ENCODE measurements at places on chromosomes 16 and 17. TPM values are rescaled to one million over a fixed set of nuclear protein-coding genes. Genes with fewer than 3 reads are reported as not detected.

DNA sequence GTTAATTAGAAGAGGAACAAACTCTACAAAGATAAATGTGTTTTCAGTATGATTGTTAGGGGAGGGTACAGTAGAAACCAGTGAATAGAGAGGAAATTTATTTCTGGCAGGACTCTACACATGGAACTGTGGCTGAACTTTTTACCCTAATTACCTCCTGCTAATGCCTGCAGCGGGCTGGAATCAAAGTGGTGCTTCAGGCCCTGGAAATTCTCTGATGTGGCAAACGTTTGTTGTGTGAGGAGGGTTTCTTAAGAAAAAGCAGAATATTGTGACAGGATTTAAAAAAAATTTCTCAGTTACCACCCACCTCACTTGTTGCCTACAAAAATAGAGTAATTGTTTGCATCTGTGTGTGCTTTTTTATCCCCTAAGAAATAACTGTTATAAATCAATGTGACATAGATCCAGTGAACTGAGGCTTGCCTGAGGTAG, 154.5 kb downstream of the BCAS3 start:
- no peaks in the 10 kb centered on the region for H3K4me1 ChIP-seq
- no peak overlapping the region for H3K4me3 ChIP-seq
- DNase-seq, result no peak

GRCh38 chr16:30867747-30868146, 26.1 kb downstream of the BCL7C start:
- DNase-seq, result no peak
- no peaks in the 10 kb centered on the region for H3K4me1 ChIP-seq
- peaks cover 27% of the 10 kb centered on the region for H3K27me3 ChIP-seq
- H3K4me3 ChIP-seq, result no peak overlapping the region

- H3K36me3 ChIP-seq, result no peaks in the 10 kb centered on the region
- no peak for DNase-seq
- H3K27me3 ChIP-seq, result no peaks in the 10 kb centered on the region
- H3K4me3 ChIP-seq, result no peak overlapping the region
- H3K4me1 ChIP-seq, result peaks cover 10% of the 10 kb centered on the region
Measured at GRCh38 chr17:17548044-17548443, 43.5 kb downstream of the PEMT start.

DNA sequence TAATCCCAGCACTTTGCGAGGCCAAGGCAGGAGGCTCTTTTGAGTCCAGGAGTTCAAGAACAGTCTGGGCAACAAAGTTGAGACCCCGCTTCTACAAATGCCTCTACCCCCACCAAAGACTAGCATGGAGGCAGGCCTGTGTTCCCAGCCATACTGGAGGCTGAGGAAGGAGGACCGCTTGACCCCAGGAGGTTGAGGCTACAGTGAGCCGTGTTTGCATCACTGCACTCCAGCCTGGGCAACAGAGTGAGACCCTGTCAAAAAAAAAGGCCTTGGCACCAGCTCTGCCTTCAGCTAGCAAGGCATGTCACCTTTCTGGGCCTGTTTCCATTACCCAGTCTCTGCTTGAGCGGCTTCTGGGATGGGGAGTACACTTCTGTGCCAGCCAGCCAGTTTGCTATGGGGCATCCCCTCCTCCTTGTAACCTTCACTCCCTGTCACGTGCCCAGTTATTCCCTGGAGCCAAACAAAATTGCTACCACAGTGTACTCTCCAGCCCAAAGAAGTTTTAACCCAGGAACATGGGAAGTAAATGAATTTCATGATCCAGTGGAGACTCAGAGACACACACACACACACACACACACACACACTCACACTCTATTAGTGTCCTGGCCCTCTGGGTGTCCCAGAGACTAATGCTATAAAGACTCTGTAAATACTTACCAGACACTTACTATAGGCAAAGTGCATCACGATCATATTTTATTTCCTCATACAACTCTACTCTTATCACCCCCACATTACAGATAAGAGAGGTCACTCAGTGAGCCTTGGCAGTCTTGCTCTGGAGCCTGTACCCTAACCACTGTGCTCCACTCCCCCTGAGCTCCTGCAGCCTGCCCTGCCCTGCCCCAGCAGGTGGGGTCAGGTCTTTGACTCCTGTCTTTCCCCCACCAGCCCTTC, 2.5 kb downstream of the CISD3 start:
- 0 out of 2 replicates have a peak overlapping the region, but pooled peaks have one; percentile 28 for H3K4me3 ChIP-seq
- no peak for DNase-seq
- no peak overlapping the region for H3K27ac ChIP-seq
- peaks cover 5% of the 10 kb centered on the region for H3K36me3 ChIP-seq
- H3K4me1 ChIP-seq, result peaks cover 40% of the 10 kb centered on the region

- H3K4me1 ChIP-seq, result no peaks in the 10 kb centered on the region
- H3K36me3 ChIP-seq, result no peaks in the 10 kb centered on the region
- no peak overlapping the region for H3K4me3 ChIP-seq
- H3K27ac ChIP-seq, result no peak overlapping the region
Measured at GRCh38 chr16:48824271-48824670, 214.3 kb upstream of the N4BP1 start.

GRCh38 chr17:6485646-6486412, 41.6 kb downstream of the PIMREG start:
- H3K4me1 ChIP-seq, result peaks cover 42% of the 10 kb centered on the region
- no peak for DNase-seq
- no peaks in the 10 kb centered on the region for H3K36me3 ChIP-seq
- no peak overlapping the region for H3K4me3 ChIP-seq
- no peak overlapping the region for H3K27ac ChIP-seq

- H3K4me1 ChIP-seq, result peaks cover 77% of the 10 kb centered on the region
- peaks cover 12% of the 10 kb centered on the region for H3K36me3 ChIP-seq
- no peaks in the 10 kb centered on the region for H3K27me3 ChIP-seq
Measured at GRCh38 chr16:24747441-24747840, 18.0 kb downstream of the TNRC6A start.

- H3K27ac ChIP-seq, result no peak overlapping the region
- no peak overlapping the region for H3K4me3 ChIP-seq
- peaks cover 6% of the 10 kb centered on the region for H3K4me1 ChIP-seq
- H3K36me3 ChIP-seq, result peaks cover 12% of the 10 kb centered on the region
- no peaks in the 10 kb centered on the region for H3K27me3 ChIP-seq
- DNase-seq, result no peak
Measured at GRCh38 chr16:87838643-87839541, 30.4 kb downstream of the SLC7A5 start.

GRCh38 chr16:56825826-56826225, 39.2 kb upstream of the SLC12A3 start:
- no peak overlapping the region for H3K4me3 ChIP-seq
- DNase-seq, result no peak
- peaks cover 17% of the 10 kb centered on the region for H3K4me1 ChIP-seq
- no peaks in the 10 kb centered on the region for H3K27me3 ChIP-seq
- peaks cover 38% of the 10 kb centered on the region for H3K36me3 ChIP-seq
- no peak overlapping the region for H3K27ac ChIP-seq

DNA sequence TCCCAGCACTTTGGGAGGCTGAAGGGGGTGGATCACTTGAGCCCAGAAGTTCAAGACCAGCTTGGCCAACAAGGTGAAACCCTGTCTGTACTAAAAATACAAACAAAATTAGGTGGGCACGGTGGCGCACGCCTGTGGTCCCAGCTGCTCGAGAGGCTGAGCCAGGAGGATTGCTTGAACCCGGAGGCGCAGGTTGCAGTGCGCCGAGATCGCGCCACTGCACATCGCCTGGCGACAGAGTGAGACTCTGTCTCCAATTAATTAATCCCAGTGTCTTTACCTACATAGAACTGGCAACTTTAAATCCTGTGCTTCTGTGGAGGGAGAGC, 1.5 kb upstream of the ELOB start:
- peak overlapping the region; percentile 93 for H3K4me3 ChIP-seq
- DNase-seq, result no peak
- H3K27ac ChIP-seq, result peak overlapping the region; percentile 92
- H3K36me3 ChIP-seq, result peaks cover 7% of the 10 kb centered on the region
- H3K27me3 ChIP-seq, result peaks cover 3% of the 10 kb centered on the region

GRCh38 chr17:17942846-17943245, 29.4 kb downstream of the TOM1L2 start:
- peaks cover 30% of the 10 kb centered on the region for H3K4me1 ChIP-seq
- no peaks in the 10 kb centered on the region for H3K27me3 ChIP-seq
- no peak overlapping the region for H3K4me3 ChIP-seq
- peak overlapping the region; percentile 43 for H3K27ac ChIP-seq
- H3K36me3 ChIP-seq, result no peaks in the 10 kb centered on the region

GRCh38 chr16:69904495-69905170, 46.5 kb upstream of the CLEC18A start:
- no peak for DNase-seq
- peaks cover 11% of the 10 kb centered on the region for H3K4me1 ChIP-seq
- no peaks in the 10 kb centered on the region for H3K27me3 ChIP-seq
- H3K27ac ChIP-seq, result peak overlapping the region; percentile 80

DNA sequence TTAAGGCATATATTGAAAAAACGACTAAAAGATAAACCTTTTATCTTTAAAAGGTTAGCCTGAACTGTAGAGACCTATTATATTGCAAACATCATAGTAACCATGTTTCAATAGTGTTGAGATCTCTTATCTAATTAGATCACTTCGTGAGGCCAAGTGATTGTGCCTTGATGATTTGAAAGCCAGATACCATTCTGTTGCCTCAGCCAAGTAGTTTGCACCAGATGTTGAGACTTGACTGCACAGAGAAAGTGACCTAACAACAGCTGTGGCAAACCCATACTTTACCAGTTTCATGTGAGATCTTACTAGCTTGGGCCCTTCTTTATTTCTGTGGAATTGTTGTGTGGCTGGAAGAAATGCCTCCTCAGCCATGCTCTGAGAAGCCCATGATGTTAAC, 717.3 kb downstream of the KCNJ2 start:
- H3K36me3 ChIP-seq, result peaks cover 5% of the 10 kb centered on the region
- DNase-seq, result no peak
- H3K27ac ChIP-seq, result no peak overlapping the region

- no peak for DNase-seq
- peaks cover 28% of the 10 kb centered on the region for H3K4me1 ChIP-seq
- no peak overlapping the region for H3K4me3 ChIP-seq
- H3K27ac ChIP-seq, result peak overlapping the region; percentile 74
Measured at GRCh38 chr16:70688246-70688742, 2.4 kb upstream of the MTSS2 start.

DNA sequence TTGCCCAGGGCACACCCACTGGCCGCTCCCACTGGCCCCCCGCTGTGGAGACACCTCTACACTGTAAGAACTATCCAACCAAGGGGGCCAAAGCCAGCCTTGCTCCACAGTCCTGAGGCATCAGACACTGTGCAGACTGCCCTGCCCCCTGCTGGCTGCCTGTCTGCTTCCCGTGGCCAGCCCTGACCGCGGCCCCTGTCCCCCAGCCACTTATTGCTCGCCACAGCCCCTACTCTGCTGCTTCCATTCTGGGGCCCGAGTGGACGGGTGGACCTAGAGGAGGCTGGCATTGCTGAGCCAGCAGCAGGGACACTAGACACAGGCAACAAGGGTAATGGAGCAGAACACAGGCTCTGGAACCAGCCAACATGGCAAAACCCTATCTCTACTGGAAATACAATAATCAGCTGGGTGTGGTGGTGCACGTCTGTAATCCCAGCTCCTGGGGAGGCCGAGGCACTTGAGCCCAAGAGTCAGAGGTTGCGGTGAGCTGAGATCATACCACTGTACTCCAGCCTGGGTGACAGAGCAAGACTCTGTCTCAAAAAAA, 19.7 kb upstream of the LRRC37A3 start:
- peaks cover 2% of the 10 kb centered on the region for H3K4me1 ChIP-seq
- no peak overlapping the region for H3K4me3 ChIP-seq
- H3K27me3 ChIP-seq, result no peaks in the 10 kb centered on the region
- no peaks in the 10 kb centered on the region for H3K36me3 ChIP-seq

GRCh38 chr16:72932050-72932449, 115.9 kb downstream of the ZFHX3 start:
- no peaks in the 10 kb centered on the region for H3K27me3 ChIP-seq
- no peaks in the 10 kb centered on the region for H3K36me3 ChIP-seq

- no peak for DNase-seq
- no peak overlapping the region for H3K4me3 ChIP-seq
- no peak overlapping the region for H3K27ac ChIP-seq
- no peaks in the 10 kb centered on the region for H3K4me1 ChIP-seq
- no peaks in the 10 kb centered on the region for H3K36me3 ChIP-seq
Measured at GRCh38 chr16:31439519-31439918, 3.1 kb downstream of the ZNF843 start.

DNA sequence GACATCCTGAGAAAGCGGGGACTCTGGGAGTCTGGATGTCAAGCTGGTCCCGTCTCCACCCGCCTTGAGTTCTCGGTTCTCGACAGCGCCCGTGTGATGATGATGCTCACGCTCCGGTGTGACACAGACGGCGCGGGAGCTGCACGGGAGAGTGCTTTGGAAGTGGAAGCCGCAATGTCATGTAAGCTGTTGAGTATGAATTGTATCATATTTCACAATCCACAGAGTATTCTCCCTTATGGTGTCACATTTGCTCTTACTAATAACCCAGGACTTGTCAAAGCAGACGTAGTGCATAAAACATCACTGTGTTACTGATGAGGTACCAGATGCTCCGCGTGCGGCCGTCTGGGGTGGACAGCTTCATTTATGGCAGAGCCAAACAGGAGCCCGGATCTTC, 217.5 kb upstream of the CHMP6 start:
- no peaks in the 10 kb centered on the region for H3K27me3 ChIP-seq
- H3K27ac ChIP-seq, result no peak overlapping the region
- H3K4me3 ChIP-seq, result no peak overlapping the region
- H3K4me1 ChIP-seq, result peaks cover 24% of the 10 kb centered on the region
- H3K36me3 ChIP-seq, result peaks cover 4% of the 10 kb centered on the region
- DNase-seq, result no peak

- no peak for DNase-seq
- no peak overlapping the region for H3K4me3 ChIP-seq
- H3K36me3 ChIP-seq, result no peaks in the 10 kb centered on the region
- no peaks in the 10 kb centered on the region for H3K4me1 ChIP-seq
Measured at GRCh38 chr16:766820-767640, 6.5 kb downstream of the MSLN start.

- no peak for DNase-seq
- peak overlapping the region; percentile 89 for H3K4me3 ChIP-seq
- peak overlapping the region; percentile 96 for H3K27ac ChIP-seq
Measured at GRCh38 chr17:8210761-8211458, 535 bp upstream of the AURKB start.

DNAH3 gene
- 0.57 TPM for total RNA-seq

CCL4 gene
- 1.2 TPM for total RNA-seq

GCGR gene
- total RNA-seq, result 0.85 TPM

USP43 gene
- 8.6 TPM for total RNA-seq

BMERB1 gene
- 20.5 TPM for total RNA-seq

TMC8 gene
- total RNA-seq, result 3.1 TPM

All from WTC11 (cell line).